Stimulated activated CD4-positive, alpha-beta T cell treated with anti-CD3 and anti-CD28 coated beads, Interleukin-4, amount 100 ng/mL, for 48 hours (primary cell): ENCODE measurements at places on chromosomes 7 and 10.

DNA sequence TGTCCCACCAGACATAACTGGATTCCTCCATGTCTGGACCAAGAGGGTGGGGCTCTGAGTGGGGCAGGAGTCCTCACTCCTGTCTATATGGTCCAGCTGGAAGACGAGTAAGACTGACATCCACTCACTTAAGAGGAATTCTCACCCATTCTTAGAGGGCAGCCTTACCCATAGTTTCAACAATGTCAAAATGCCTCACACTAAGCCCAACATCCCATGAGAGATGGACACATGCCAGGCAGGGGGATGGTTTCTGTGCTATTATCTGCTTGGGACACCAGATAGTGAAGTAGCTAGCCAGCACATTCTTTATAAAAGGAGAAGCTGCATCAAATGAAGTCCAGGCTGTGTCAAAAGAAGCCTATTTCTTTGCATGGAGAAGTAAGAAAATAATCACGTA, 4.7 kb upstream of the LANCL2 start:
- no peak for DNase-seq

GRCh38 chr7:146982482-146982881, 865.9 kb downstream of the CNTNAP2 start:
- no peak for DNase-seq

DNA sequence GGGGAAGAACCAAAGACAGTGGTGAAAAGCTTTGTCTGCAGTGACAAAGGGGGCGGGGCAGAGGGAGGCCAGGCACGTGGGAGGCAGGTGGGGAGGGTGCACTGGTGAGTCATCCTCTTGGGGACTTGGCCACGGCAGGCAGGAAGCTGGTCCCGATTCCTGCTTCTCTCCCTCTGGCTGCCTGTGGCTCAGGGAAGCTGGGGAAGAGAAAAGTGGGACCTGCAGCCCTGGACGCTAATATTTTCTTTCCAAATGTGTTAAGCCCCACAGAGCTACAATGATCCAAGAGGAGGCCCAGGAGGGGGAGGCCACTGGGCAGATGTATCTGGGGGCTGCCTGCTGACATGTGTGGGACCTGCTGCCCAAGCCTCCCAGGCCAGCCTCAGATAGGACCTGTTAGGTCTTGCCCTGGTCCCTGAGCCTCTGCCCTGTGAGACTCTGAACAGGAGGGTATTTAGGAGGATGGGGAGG, 231.8 kb downstream of the KCNMA1 start:
- peak; percentile 5 for DNase-seq

GRCh38 chr7:69778138-69778537, 179.9 kb downstream of the AUTS2 start:
- DNase-seq, result no peak

DNA sequence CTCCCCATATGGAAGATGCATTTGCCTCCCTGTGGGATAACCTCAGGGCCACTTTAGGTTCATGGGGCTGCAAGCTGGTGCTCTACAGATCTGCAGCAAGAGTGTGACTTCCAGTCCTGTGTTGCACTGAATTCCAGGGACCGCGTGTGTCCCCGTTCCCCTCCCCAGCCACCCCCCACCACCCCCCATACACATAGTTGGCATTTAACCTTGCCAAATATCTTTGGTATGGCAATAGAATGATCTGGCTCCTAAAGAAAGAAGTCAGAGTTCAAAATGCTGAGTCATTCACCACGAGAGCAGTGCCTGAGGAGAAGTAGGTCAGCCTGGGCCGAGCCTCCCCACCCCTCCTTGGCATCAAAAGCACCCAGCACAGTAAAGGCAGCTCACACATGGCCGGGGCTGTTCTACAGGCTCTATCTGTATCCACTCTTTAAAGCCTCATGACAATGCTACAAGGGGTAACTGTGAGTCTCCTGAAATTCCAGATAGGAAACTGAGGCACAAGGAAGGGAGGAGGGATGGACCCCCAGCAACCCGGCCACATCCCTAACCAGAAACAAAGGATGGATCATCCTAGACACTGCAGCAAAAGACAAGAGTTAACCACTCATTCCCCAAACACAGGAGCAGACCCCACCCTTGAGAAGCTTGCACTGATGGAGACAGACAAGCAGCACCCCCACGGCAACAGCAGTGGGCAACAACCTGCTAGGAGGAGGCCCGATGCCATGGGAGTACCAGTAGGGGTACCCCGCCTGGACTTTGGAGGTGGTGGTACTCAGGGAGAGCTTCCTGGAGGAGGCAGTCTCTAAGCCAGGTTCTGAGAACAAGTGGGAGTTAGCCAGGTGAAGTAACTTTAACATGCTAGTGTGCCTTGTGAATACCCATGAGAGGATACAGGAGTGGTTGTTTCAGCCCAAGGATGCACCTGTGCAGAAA, 70.3 kb upstream of the NANOS1 start:
- no peak for DNase-seq

GRCh38 chr10:68471063-68471585, 649 bp downstream of the DNA2 start:
- no peak for DNase-seq

GRCh38 chr10:62278441-62278910, 9.8 kb upstream of the RTKN2 start:
- DNase-seq, result no peak

- DNase-seq, result no peak
Observed at GRCh38 chr7:150665896-150666295, 19.6 kb upstream of the GIMAP2 start.

DNA sequence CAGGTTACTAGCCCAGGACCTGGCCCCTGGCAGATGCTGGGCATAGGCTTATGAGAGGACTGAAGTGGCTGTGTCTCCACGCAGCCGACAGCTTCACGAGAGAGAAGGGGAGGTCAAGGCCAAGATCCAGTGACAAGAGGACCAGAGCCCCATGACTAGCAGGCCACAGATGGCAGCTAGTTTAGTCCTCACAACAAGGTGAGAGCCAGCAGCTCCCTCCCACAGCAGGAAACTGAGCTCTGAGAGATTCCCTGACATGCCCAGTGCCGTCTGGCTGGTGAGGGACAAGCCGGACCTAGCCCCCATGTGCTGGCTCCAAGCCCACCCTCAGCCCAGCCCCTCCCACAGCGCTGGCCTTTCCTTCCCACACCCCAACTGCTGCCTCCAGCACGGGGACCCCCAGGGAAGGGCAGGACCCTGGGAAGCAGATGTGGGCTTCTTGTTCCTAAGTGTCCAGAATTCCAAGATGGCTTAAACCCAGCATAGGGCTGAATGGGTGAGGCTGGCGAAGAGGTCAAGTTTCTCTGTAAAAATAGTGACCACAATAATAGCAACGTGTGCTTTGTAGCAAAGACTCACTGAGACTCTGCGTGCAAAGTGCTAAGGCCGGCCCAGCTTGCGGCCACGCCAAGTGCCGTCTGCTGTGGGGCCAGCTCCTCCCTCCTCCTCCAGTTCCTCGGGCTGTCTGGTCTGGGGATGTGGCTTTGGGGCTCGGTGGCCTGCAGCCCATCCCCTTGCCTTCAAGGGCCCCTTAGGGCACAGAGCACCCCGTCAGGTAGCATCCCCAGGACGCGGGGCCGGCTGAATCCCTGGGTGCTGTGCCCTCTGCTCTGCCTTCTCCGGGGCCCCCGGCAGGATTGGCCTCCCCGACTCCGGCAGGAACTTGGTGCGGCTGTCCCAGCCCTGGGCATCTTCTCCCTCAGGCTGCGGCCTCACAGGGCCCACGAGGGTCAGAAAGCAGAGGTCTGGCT, 7.8 kb upstream of the FAM20C start:
- DNase-seq, result no peak

DNA sequence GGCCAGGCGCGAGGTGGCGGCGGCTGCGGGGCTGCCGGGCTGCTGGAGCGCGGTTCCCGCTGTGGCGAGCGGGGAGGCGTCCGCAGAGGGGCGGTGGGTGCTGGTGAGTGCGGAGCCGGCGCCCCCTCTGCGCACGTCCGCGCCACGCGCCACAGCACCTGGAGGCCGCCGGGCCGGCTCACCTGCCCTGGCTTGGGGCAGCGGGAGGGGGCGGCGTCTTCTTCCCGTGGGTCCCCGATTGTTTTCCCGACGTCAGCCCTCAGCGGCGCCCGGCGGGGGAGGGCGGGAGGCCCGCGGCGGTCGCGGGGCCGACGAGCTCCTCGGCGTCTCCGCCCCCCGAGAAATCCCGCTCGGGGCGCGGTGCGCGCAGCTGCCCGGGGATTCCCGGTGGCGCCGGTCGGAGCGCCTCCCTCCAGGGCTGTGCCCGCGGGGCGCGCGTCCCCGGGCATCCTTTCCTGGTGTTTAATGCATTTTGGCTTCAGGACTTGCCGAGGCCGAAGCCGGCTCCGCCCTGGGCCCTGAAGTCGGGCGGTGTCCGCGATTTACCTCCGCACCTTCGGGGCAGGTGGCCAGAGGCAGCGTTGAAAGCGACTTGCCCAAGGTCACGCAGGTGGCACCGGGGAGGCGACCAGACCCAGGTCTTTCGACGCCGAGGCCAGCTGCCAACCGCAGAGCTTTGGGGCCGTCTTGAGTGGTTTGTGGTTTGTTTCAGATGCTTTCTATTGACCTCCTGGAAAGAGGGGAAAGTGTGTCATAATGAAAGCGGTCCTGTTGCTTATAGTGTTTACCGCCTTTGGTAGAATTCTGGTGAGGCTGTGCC, 561 bp downstream of the PLEKHA1 start:
- peak; percentile 53 for DNase-seq

DNA sequence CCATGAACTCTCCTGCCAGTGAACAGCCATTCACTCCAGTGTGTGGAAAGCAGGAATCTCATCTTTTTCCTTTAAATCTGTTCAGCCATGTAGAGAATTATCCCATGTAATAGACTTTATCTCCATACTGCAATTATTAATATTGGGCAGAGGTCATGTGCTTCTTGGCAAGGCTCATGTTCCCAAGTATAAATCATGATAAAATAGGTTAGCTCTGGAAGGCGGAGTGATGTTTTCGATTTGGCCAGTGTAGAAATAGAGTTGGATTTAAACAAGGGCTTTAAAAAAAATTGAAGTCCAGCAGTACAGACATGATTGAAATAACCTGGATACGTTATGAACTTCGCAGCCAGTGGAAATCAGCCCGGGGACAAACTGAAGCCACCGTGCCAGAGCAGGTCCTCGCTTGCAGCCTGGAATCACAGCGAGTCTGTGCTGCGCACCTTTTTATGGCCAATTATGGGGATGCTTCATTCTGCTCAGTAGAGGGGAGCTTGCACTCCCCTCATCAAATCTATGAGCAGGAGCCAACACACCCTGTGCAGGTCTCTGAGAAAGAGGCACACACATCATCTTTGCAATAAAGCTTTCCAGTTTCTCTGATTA, 654.0 kb upstream of the MKI67 start:
- no peak for DNase-seq
